ENCODE measurements at places on chromosomes 5 and 9. TPM values are rescaled to one million over a fixed set of nuclear protein-coding genes. Genes with fewer than 3 reads are reported as not detected.

DNA sequence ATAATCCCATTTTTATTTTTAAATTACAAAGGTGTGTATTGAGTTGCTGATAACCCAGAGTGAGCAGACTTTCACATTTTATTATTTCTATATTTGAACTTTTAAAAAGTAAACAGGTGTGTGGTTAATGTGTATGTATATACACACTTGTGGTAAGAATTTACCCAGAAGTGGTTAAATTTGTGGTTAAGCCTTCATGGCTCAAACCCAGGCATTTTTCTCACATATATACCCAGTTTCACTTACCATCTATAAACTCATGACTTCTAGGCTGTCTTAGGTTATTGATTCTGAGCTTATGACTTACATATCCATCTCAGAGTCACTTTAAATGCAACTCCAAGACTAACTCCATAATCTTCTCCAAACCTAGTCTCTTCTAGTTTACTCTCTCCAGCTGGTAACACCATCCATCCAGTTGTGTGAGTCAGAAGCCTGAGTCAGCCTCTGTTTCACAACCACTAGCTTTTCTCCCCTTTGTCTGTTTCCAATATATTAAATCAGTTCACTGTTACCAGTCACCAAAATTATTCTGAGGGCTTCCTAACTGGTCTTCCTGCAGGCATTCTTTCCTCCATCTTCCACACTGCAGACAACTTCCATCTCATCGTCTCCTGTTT, 20.2 kb downstream of the ZBED3 start:
- no peak for DNase-seq
- H3K27me3 ChIP-seq: no peaks in the 10 kb centered on the region
- no peak overlapping the region for H3K27ac ChIP-seq
- no peaks in the 10 kb centered on the region for H3K36me3 ChIP-seq
- H3K4me1 ChIP-seq: peaks cover 8% of the 10 kb centered on the region

- H3K36me3 ChIP-seq: no peaks in the 10 kb centered on the region
- DNase-seq: no peak
- H3K4me1 ChIP-seq: peaks cover 4% of the 10 kb centered on the region
- H3K27ac ChIP-seq: no peak overlapping the region
Observed at GRCh38 chr9:98365227-98365669, 109.8 kb upstream of the TBC1D2 start.

- H3K27ac ChIP-seq: no peak overlapping the region
- no peak overlapping the region for H3K4me3 ChIP-seq
- H3K4me1 ChIP-seq: no peaks in the 10 kb centered on the region
- DNase-seq: peak; percentile 17
- H3K36me3 ChIP-seq: no peaks in the 10 kb centered on the region
Observed at GRCh38 chr5:38208782-38209378, 49.5 kb upstream of the EGFLAM start.

- H3K27me3 ChIP-seq: no peaks in the 10 kb centered on the region
- H3K4me3 ChIP-seq: no peak overlapping the region
- no peak for DNase-seq
- no peaks in the 10 kb centered on the region for H3K36me3 ChIP-seq
Observed at GRCh38 chr5:59569158-59569557, 324.4 kb downstream of the PDE4D start.

GRCh38 chr5:63727583-63727982, 234.7 kb downstream of the HTR1A start:
- no peak overlapping the region for H3K27ac ChIP-seq
- no peaks in the 10 kb centered on the region for H3K4me1 ChIP-seq
- no peak for DNase-seq

- no peak overlapping the region for H3K4me3 ChIP-seq
- no peak overlapping the region for H3K27ac ChIP-seq
- H3K36me3 ChIP-seq: no peaks in the 10 kb centered on the region
- no peak for DNase-seq
Observed at GRCh38 chr5:68182094-68182493, 33.5 kb upstream of the PIK3R1 start.

- peaks cover 3% of the 10 kb centered on the region for H3K4me1 ChIP-seq
- no peaks in the 10 kb centered on the region for H3K27me3 ChIP-seq
- H3K4me3 ChIP-seq: no peak overlapping the region
- no peaks in the 10 kb centered on the region for H3K36me3 ChIP-seq
- no peak overlapping the region for H3K27ac ChIP-seq
Observed at GRCh38 chr9:109792951-109793546, 13.1 kb downstream of the PALM2AKAP2 start.

DNA sequence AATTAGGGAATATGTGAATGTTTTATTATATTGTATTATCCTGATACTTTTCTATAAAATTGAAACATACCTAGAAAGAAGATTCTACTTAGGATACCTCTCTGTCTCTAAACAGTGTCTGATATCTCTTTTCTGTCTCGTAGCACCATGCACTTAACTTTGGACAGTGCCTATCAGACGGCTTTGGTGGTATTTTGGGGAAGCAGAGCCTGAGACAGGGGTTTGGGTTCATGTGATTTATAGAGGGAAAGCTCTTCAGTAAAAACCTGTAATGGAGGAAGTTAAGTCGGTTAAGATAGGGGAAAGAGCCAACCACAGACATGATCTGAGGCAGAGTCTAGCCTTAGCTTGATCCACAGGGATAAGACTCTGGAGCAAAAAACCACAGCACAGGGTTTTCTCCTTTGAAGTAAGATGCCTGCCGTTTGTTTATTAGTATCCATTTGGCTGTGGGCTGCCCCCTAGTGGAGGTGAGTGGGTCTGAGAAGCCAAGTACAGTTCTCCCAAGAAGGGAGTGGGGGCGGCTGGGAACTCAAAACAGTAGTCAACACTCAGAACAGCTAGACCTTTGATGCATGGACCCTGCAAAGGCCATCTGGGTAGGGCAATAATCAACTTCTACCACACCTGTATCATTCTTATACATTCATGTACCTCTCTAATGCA, 141.2 kb upstream of the ASTN2 start:
- peak; percentile 89 for DNase-seq
- no peak overlapping the region for H3K27ac ChIP-seq
- H3K27me3 ChIP-seq: no peaks in the 10 kb centered on the region
- H3K36me3 ChIP-seq: no peaks in the 10 kb centered on the region

DNA sequence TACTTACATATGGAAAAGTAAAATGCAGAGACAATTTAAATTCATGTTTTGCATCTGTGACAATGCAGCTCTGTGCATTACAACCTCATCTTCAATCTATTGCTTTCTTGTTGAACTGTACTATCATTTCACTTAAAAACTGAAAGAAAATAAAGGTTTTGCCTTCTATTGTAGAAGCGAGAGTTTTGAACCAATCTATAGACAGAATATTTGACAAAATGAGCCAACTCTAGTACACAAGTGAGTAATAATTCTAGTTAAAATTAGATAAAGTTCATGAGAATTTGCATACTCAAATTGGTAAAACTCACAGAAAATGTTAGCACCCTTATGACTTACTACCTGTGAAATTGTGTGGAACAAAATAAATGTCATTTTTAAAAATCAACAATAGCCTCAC, 123.7 kb downstream of the EDIL3 start:
- no peak overlapping the region for H3K4me3 ChIP-seq
- no peaks in the 10 kb centered on the region for H3K4me1 ChIP-seq
- no peaks in the 10 kb centered on the region for H3K36me3 ChIP-seq
- no peaks in the 10 kb centered on the region for H3K27me3 ChIP-seq
- no peak overlapping the region for H3K27ac ChIP-seq

DNA sequence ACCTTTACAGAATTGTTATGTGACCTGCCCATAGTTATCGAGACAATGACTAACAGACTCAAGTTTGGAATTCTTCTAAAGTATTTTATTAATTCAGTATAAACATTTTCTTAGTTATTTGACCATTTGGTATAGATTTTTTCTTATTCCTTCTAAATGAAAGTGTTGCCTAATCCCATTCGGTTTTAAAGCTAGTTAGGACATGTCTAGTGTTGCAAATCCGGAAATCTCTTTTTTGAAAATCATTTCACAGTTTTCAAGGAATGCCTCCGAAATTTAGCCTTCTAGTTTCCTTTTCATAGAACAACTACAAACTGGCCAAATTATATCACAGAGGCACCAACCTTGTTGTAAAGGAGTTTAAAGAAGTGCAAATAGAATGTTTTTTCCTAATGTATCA, 171.8 kb downstream of the XRCC4 start:
- H3K4me1 ChIP-seq: peaks cover 6% of the 10 kb centered on the region
- no peak overlapping the region for H3K27ac ChIP-seq
- DNase-seq: no peak
- no peaks in the 10 kb centered on the region for H3K27me3 ChIP-seq
- no peaks in the 10 kb centered on the region for H3K36me3 ChIP-seq

GRCh38 chr9:38641985-38642864, 21.8 kb upstream of the ANKRD18A start:
- H3K4me3 ChIP-seq: no peak overlapping the region
- H3K27me3 ChIP-seq: no peaks in the 10 kb centered on the region
- H3K27ac ChIP-seq: no peak overlapping the region
- H3K4me1 ChIP-seq: no peaks in the 10 kb centered on the region

- H3K27ac ChIP-seq: no peak overlapping the region
- DNase-seq: no peak
- no peak overlapping the region for H3K4me3 ChIP-seq
- H3K36me3 ChIP-seq: no peaks in the 10 kb centered on the region
Observed at GRCh38 chr9:93599571-93600403, 23.4 kb downstream of the PHF2 start.

DNA sequence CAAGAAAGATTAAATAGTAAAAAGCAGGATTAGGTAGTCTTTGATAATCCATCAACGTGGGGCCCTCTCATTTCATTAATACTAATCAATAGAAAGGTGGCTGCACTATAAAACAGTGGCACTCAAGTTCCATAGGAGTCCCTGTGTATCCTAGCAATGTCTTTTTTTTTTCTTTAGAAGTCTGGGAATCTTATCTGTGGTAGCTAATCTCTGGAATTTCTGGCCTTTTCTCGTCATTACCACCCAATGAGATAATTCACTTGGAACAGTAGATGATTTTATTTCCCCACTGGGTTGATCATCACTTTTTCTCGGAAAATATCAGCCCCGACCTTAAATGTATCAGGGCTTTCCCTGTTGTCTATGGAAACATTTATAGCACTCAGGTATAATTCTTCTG, 86.8 kb upstream of the CDH6 start:
- H3K4me1 ChIP-seq: no peaks in the 10 kb centered on the region
- no peak overlapping the region for H3K27ac ChIP-seq

- no peaks in the 10 kb centered on the region for H3K4me1 ChIP-seq
- H3K4me3 ChIP-seq: no peak overlapping the region
- H3K27ac ChIP-seq: no peak overlapping the region
- H3K27me3 ChIP-seq: no peaks in the 10 kb centered on the region
Observed at GRCh38 chr9:13588151-13589033, 308.9 kb upstream of the MPDZ start.

GRCh38 chr5:72377910-72378638, 57.9 kb downstream of the PTCD2 start:
- H3K4me1 ChIP-seq: no peaks in the 10 kb centered on the region
- DNase-seq: no peak
- H3K4me3 ChIP-seq: no peak overlapping the region
- no peak overlapping the region for H3K27ac ChIP-seq
- no peaks in the 10 kb centered on the region for H3K36me3 ChIP-seq

- no peak overlapping the region for H3K27ac ChIP-seq
- no peaks in the 10 kb centered on the region for H3K27me3 ChIP-seq
- DNase-seq: no peak
- H3K4me1 ChIP-seq: no peaks in the 10 kb centered on the region
Observed at GRCh38 chr5:22111320-22111719, 741.8 kb downstream of the CDH12 start.

GRCh38 chr5:102678267-102679058, 76.6 kb upstream of the PAM start:
- no peaks in the 10 kb centered on the region for H3K36me3 ChIP-seq
- no peaks in the 10 kb centered on the region for H3K27me3 ChIP-seq
- no peak overlapping the region for H3K4me3 ChIP-seq
- H3K4me1 ChIP-seq: no peaks in the 10 kb centered on the region
- H3K27ac ChIP-seq: no peak overlapping the region
- no peak for DNase-seq

DNA sequence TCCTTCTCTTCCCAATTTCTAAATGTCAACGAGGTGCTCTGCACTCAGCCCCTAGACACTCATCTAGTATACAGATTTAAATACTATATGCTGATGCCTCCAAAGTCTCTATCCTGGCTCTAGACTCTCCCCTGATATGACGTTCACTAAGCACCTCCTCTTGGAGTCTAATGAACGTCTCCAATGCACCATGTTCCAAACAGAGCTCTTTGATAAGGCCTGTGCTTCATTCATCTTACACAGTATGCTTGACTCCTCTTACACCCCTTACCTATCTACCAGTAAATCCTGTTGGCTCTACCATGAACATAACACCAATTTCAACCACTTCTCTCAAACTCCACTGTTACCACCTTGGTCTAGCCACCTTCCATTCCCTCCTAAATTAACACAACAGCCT, 25.7 kb downstream of the OXCT1 start:
- no peak for DNase-seq
- no peak overlapping the region for H3K27ac ChIP-seq
- H3K36me3 ChIP-seq: no peaks in the 10 kb centered on the region
- no peaks in the 10 kb centered on the region for H3K27me3 ChIP-seq

- H3K4me1 ChIP-seq: no peaks in the 10 kb centered on the region
- H3K4me3 ChIP-seq: no peak overlapping the region
- DNase-seq: no peak
- H3K27ac ChIP-seq: no peak overlapping the region
- no peaks in the 10 kb centered on the region for H3K27me3 ChIP-seq
Observed at GRCh38 chr5:151880324-151880723, 44.3 kb downstream of the GLRA1 start.

- H3K36me3 ChIP-seq: no peaks in the 10 kb centered on the region
- peaks cover 29% of the 10 kb centered on the region for H3K4me1 ChIP-seq
- no peak overlapping the region for H3K4me3 ChIP-seq
- no peak for DNase-seq
- no peaks in the 10 kb centered on the region for H3K27me3 ChIP-seq
Observed at GRCh38 chr5:133228316-133228715, 176.5 kb downstream of the HSPA4 start.

- DNase-seq: no peak
- H3K27me3 ChIP-seq: no peaks in the 10 kb centered on the region
- H3K4me1 ChIP-seq: peaks cover 9% of the 10 kb centered on the region
- no peaks in the 10 kb centered on the region for H3K36me3 ChIP-seq
- no peak overlapping the region for H3K27ac ChIP-seq
Observed at GRCh38 chr9:16265688-16266087, 604.8 kb downstream of the BNC2 start.

The FBXO10 gene
- total RNA-seq: 15.3 TPM

The SPINK6 gene
- total RNA-seq: not detected

The ARID3C gene
- total RNA-seq: not detected

The ERCC6L2 gene
- 58.3 TPM for total RNA-seq

The HSPB3 gene
- total RNA-seq: not detected

The SMIM33 gene
- not detected for total RNA-seq

The BAAT gene
- 1.0 TPM for total RNA-seq

The ALDH7A1 gene
- 19.1 TPM for total RNA-seq

The ROR2 gene
- 4.0 TPM for total RNA-seq

The PSAT1 gene
- 21.8 TPM for total RNA-seq

The PPP2R2B gene
- 0.26 TPM for total RNA-seq

The BRD9 gene
- 18.9 TPM for total RNA-seq

Measured in body of pancreas (tissue), 4 donors.